ENCODE measurements at places on chromosomes 2 and 18. TPM values are rescaled to one million over a fixed set of nuclear protein-coding genes. Genes with fewer than 3 reads are reported as not detected.

DNA sequence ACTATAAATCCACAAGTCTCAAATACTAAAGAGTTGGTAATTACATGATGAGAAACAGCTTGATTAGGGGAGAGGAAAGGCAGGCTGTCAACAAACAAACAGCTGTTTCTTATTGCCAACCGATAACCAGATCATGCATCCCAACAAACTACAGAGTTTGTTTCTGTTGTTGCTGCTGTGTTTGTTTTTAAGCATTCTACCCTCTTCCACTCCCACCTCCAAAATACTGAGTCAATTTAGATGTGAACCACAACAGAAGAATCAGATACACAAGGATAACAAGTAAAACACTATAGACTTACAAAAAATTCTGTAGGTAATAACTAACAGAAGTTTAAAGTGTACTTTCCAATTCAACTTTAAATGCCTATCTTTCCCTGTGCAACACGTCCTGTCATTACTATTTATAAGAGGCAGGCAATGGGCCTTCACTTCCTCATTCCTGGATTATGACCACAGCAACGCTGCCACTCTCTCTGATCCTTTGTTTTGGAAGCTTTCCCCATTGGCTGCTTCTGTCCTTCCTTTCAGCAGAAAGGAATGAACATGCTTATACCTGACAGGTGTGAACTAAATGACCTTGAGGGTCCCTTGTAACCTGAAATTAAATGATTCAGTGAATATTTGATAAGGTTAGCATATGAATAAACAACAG is 152.0 kb downstream of the SRBD1 start:
- H3K27ac ChIP-seq = no peak overlapping the region
- H3K4me3 ChIP-seq = no peak overlapping the region
- peak; percentile 58 for DNase-seq
- no peaks in the 10 kb centered on the region for H3K27me3 ChIP-seq
- H3K4me1 ChIP-seq = peaks cover 10% of the 10 kb centered on the region
- H3K36me3 ChIP-seq = no peaks in the 10 kb centered on the region

DNA sequence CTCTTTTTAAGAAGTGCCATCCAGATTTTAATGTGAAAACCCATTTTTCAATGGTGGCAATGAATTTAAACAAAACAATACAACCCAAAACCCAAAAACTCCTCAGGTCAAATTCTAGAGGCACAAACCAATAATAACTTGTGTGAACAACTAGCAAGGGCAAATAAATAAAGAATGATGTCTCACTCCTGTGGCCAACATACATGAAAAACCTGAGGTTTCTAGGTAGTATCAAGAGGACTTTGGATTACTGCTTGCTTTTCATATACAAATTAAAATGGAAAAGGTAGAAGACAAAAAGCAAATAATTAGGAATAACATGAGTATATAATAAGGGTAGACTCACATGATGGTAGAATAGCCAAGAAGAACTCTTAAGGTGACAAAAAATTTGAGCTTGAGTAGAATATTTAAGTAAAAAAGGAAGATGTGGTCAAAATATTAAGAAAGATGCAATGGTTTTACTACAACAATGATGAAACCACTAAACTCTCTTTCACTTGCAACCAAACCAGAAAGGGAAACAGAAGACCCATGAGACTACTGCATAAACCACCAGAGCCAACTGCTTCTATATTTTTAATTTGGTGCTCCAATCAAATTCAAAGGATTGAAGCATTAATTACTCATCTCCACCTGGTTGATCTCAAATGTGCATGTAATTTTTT is 53.5 kb downstream of the DARS1 start:
- peaks cover 33% of the 10 kb centered on the region for H3K36me3 ChIP-seq
- no peaks in the 10 kb centered on the region for H3K4me1 ChIP-seq
- no peak overlapping the region for H3K4me3 ChIP-seq
- H3K27me3 ChIP-seq = no peaks in the 10 kb centered on the region
- H3K27ac ChIP-seq = no peak overlapping the region

MFSD2B gene
- not detected for total RNA-seq

DNA sequence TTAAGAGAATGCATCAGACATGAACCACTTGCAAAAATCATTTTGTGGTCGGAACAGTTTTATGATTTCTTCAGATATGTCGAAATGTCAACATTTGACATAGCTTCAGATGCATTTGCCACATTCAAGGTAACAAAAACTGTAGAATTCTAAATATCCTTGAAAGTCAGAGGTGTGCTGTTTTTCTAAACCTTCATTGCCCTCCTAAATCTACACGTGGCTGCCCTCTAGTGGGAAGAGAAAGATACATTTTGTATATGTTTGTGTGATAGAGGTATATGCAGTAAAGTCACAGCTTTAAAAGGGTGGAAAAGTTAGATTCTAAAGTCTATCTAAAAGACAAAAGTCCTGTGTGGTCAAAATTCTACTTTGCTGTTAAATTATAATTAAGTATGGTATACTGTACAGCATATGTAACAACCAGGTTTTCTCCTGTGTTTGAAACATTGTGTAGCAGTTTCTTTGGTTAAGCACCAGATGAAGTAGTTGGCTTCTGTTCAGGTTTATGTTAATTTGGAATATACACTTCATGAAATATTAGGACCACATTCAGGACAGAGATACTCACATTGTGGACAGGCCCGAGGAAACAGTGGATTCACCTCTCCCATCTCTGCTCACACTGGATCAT is 65.9 kb upstream of the ITM2C start:
- H3K27me3 ChIP-seq = no peaks in the 10 kb centered on the region
- H3K36me3 ChIP-seq = peaks cover 15% of the 10 kb centered on the region
- no peaks in the 10 kb centered on the region for H3K4me1 ChIP-seq
- H3K4me3 ChIP-seq = no peak overlapping the region
- DNase-seq = no peak

- H3K27me3 ChIP-seq = no peaks in the 10 kb centered on the region
- no peak overlapping the region for H3K27ac ChIP-seq
- H3K4me1 ChIP-seq = no peaks in the 10 kb centered on the region
These were observed 21.4 kb upstream of the MLPH start for GRCh38 chr2:237465515-237466148.

GRCh38 chr18:75075429-75075841 is 133.5 kb downstream of the PTGR3 start:
- peak; percentile 57 for DNase-seq
- H3K4me1 ChIP-seq = no peaks in the 10 kb centered on the region
- H3K36me3 ChIP-seq = no peaks in the 10 kb centered on the region
- no peak overlapping the region for H3K27ac ChIP-seq
- no peak overlapping the region for H3K4me3 ChIP-seq
- H3K27me3 ChIP-seq = no peaks in the 10 kb centered on the region

- H3K27me3 ChIP-seq = no peaks in the 10 kb centered on the region
- H3K36me3 ChIP-seq = no peaks in the 10 kb centered on the region
- no peak for DNase-seq
- no peak overlapping the region for H3K27ac ChIP-seq
- H3K4me1 ChIP-seq = no peaks in the 10 kb centered on the region
- H3K4me3 ChIP-seq = no peak overlapping the region
These were observed 752.0 kb upstream of the HS6ST1 start for GRCh38 chr2:129070663-129071062.

PPM1B gene
- total RNA-seq = 38.6 TPM

- no peak overlapping the region for H3K27ac ChIP-seq
- DNase-seq = no peak
- no peak overlapping the region for H3K4me3 ChIP-seq
- H3K27me3 ChIP-seq = no peaks in the 10 kb centered on the region
- H3K36me3 ChIP-seq = no peaks in the 10 kb centered on the region
These were observed 151.5 kb downstream of the UPP2 start for GRCh38 chr2:158253170-158253569.

IGFBP5 gene
- total RNA-seq = 554 TPM

DNA sequence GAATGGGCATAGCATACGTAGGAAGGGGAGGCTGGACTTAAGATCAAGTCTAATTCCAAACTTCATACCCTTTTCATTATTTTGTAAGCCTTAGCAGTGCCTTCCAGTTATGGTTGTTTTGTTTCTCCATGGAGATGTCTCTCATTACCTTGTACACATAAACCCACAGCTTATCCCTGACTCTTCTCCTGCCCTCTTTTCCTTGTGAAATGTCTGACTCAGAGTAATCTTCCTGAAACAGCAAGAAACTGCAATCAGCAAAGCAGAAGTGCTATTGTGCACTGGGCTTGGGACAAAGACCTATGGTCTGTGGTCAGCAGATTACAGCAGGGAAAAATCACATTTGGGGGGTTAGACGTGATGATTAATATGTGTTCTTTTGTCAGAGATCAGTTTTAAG is 176.7 kb downstream of the IKZF2 start:
- H3K36me3 ChIP-seq = no peaks in the 10 kb centered on the region
- DNase-seq = no peak
- no peak overlapping the region for H3K4me3 ChIP-seq
- H3K4me1 ChIP-seq = peaks cover 12% of the 10 kb centered on the region

- no peaks in the 10 kb centered on the region for H3K36me3 ChIP-seq
- no peaks in the 10 kb centered on the region for H3K27me3 ChIP-seq
- no peak for DNase-seq
- no peak overlapping the region for H3K4me3 ChIP-seq
- H3K4me1 ChIP-seq = no peaks in the 10 kb centered on the region
These were observed 42.3 kb downstream of the SULT1C2 start for GRCh38 chr2:108330979-108331378.

- H3K27ac ChIP-seq = no peak overlapping the region
- peak; percentile 81 for DNase-seq
- H3K4me1 ChIP-seq = peaks cover 8% of the 10 kb centered on the region
- no peaks in the 10 kb centered on the region for H3K27me3 ChIP-seq
These were observed 175.7 kb downstream of the SOCS6 start for GRCh38 chr18:70464343-70465114.

AFTPH gene
- 17.4 TPM for total RNA-seq

NRP2 gene
- 10.9 TPM for total RNA-seq

DNA sequence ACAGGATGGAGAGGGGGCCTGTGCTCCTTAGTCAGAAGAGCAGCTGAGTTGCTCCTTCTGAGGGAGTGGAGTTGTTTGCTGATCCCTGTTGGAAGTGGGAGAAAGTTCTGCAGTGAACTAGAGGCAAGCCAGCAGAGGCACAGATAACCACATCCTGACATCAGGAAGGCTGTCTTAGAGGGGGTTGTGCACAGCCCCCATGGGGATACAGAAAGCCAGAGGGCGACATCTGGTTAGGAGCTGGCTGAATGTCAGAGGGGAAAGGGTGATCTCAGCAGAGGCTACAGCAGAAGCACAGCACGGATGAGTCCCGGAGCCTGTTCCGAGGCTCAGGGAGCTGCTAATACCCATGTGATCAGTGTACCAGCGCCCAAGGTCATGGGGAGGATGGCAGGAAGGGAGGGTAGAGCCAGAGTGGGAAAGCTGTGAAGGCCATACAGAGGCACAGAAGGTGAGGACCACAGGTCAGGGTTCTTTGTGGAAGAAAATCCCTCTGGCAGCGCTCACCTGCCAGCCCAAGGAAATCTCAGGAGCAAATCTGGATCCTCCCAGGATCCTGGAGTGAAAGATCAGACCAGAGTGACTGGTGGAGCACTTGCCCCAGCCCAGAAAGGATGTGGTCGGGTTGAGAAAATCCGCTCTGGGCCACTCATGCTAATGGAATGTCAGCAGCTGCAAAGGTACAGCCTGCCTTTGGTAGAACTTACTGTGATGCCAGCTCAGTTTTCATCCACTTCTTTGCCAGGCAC is 111.8 kb downstream of the STPG4 start:
- H3K27me3 ChIP-seq = no peaks in the 10 kb centered on the region
- DNase-seq = peak; percentile 70
- no peak overlapping the region for H3K4me3 ChIP-seq

CNGA3 gene
- not detected for total RNA-seq

TGIF1 gene
- total RNA-seq = 44.8 TPM

DNA sequence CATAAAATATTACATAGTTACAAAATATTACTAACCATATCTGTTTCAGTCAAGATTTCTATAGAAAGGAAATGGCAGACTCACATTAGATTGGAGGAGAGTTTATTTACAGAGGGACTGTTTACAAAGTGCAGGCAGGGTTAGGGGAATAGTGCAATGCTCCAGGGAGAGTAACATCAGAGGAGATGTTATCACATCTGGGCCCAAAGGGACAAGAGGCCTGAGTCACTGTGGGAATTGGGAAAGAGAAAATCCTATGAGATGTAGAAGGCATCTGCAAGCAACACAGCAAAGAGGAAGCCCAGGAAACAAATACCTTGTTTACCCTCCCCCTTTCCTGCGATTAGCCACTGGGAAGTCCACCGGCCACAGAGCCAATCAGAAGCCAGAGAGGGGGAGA is 227.3 kb upstream of the TANK start:
- no peak for DNase-seq
- H3K27me3 ChIP-seq = no peaks in the 10 kb centered on the region

GRCh38 chr2:6694555-6694954 is 171.2 kb downstream of the CMPK2 start:
- H3K27me3 ChIP-seq = no peaks in the 10 kb centered on the region
- H3K4me3 ChIP-seq = no peak overlapping the region
- no peaks in the 10 kb centered on the region for H3K36me3 ChIP-seq
- H3K27ac ChIP-seq = no peak overlapping the region

CREG2 gene
- total RNA-seq = not detected

- no peaks in the 10 kb centered on the region for H3K27me3 ChIP-seq
- no peaks in the 10 kb centered on the region for H3K36me3 ChIP-seq
- DNase-seq = no peak
- no peak overlapping the region for H3K4me3 ChIP-seq
- no peaks in the 10 kb centered on the region for H3K4me1 ChIP-seq
These were observed 123.8 kb downstream of the MBP start for GRCh38 chr18:77008576-77009315.

DNAH6 gene
- total RNA-seq = 0.30 TPM

GRCh38 chr2:24702800-24703199 is 90.4 kb downstream of the PTRHD1 start:
- no peak for DNase-seq
- H3K4me1 ChIP-seq = no peaks in the 10 kb centered on the region
- no peak overlapping the region for H3K27ac ChIP-seq
- H3K36me3 ChIP-seq = peaks cover 17% of the 10 kb centered on the region
- no peak overlapping the region for H3K4me3 ChIP-seq
- H3K27me3 ChIP-seq = no peaks in the 10 kb centered on the region

DNA sequence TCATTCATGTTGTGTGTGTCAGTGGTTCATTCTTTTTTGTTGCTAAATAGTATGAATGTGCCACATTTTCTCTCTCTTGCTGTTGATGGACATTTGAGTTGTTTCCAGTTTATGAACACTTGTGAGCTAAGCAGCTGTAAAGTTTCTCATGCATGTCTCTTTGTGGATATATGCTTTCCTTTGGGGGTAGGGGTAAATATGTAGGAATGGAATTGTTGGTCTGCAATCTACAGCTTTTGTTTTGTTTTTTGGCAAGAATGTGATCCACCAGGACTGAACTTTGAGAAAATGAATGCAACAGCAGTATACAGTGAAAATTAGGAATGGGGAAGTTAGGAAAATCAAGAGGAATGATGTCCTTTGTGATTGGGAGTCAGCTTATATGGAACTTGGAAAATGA is 226.3 kb downstream of the CDCA7 start:
- H3K4me3 ChIP-seq = no peak overlapping the region
- no peaks in the 10 kb centered on the region for H3K36me3 ChIP-seq
- H3K4me1 ChIP-seq = no peaks in the 10 kb centered on the region

RGPD4 gene
- total RNA-seq = not detected

Measured in right atrium auricular region (tissue), 2 donors.